ENCODE measurements at places on chromosomes 3 and 15.

DNA sequence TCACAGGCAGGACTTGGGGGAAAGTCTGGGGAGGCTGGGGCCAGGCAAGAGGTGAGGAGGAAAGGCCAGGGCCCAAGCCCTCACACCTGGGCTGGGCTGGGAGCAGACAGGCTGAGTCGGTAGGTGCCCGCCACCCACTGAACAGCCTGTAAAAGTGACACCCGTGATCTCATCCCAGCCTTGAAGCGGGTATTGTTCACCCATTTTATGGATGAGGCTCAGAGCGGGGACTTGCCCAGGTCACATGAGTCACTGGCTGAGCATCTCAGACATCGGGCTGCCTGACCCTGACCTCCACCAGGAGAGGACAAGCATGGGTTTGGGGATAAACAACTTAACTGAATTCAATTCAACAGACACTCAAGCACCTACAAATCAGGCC, 52.0 kb upstream of the CTSH start:
- no peak for DNase-seq

- DNase-seq, result no peak
Observed at GRCh38 chr15:32041294-32041693, 11.0 kb downstream of the CHRNA7 start.

DNA sequence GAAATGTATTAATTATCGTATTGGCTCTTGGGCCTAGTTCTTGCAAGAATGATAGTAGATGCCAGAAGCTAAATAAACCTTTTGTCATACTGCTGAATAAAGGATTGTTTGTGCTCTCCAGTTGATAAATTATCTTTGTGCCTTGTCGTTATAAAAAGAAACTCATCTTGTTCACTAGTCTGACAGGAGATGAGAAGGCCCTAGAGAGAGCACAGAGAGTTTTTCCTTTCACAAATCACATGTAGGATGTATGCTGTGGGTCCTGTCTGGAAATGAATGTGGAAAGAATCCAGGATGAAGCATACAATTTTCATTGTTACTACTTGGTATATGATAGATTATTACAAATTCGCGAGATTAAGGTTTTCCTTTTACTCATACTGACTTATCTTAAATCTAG, 113.0 kb downstream of the NLGN1 start:
- DNase-seq, result no peak

- DNase-seq, result no peak
Observed at GRCh38 chr3:192907784-192908183, 9.9 kb downstream of the MB21D2 start.

DNA sequence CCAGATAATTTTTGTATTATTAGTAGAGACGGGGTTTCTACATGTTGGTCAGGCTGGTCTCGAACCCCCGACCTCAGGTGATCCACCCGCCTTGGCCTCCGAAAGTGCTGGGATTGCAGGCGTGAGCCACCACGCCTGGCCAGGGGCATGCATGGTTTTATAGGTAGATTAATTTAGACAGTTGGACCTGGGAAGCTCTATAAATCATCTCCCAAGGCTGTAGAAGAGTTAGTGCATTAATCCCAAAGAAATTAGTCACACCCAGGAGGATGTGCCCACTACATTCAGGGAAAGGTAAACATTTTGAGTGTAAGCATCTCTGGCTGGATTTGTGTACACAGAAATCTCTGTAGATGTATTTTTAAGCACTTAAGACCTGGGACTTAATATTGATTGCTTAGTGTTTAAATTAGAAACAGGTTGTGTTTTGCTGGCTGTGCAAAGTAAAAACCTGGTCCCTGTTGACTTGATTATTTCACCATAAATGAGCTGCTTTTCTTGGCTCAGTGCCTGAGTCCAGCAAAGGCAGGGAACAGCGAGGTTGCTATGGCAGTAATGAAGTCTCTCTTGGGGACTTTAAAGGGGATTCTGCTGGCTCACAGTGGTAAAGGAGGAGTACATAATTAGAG, 19.2 kb downstream of the EXOSC7 start:
- DNase-seq, result no peak

- DNase-seq, result no peak
Observed at GRCh38 chr3:58539626-58540025, 2.6 kb upstream of the ACOX2 start.

DNA sequence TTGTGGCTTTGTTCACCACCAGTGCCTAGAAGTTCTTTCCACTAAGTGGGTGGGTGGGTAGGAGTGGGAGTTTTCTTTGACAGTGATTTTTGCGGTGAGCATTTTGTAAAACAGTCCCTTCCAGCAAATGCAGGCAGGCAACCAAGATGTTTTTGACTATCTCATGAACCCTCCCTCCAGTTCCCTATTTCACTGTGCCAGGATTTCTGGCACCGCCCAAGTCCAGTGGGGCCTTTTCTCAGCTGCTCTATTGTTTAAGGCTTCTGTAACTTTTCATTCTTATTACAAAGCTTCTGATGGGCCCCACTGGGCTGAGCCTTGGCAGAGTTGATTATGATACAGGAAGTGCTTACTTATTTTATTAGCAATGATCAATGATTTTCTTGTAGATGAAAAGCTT, 236.0 kb downstream of the EDEM1 start:
- DNase-seq, result no peak

GRCh38 chr15:63820210-63820609, 13.5 kb downstream of the HERC1 start:
- DNase-seq, result no peak

DNA sequence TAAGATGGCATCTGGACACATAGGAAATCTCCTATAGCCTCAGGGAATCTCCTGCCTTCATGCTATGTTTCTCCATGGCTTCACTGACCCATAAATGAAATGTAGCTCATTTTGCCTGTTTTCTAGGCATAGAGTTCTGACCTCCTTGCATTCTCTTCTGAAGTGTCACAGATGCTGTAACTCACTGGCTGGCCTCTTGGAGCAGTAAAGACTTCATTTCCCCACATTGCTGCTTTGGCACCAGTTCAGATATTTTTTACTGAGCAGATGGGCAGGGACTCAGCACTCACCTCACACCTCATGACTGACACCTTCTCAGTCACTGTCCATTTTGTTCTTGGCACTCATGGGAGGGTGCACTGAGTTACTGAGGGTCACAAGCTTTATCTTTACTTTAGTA, 286.7 kb upstream of the TGFBR2 start:
- DNase-seq, result no peak

- DNase-seq, result no peak
Observed at GRCh38 chr3:53195066-53195450, 34.0 kb downstream of the PRKCD start.

- DNase-seq, result no peak
Observed at GRCh38 chr3:19213603-19214220, 65.4 kb downstream of the KCNH8 start.

GRCh38 chr15:85639752-85640381, 154.9 kb downstream of the KLHL25 start:
- no peak for DNase-seq

- no peak for DNase-seq
Observed at GRCh38 chr15:59522988-59523461, 85.0 kb downstream of the FAM81A start.
